Melanocyte of skin (primary cell): ENCODE measurements at places on chromosomes 12 and 14. TPM values are rescaled to one million over a fixed set of nuclear protein-coding genes. Genes with fewer than 3 reads are reported as not detected.

Gene CLEC4E
- total RNA-seq: not detected in 2 replicates

Gene SLCO1B1
- not detected in 2 replicates for total RNA-seq

Gene RAPGEF3
- not detected in 2 replicates for total RNA-seq

Gene PTGER2
- 0.34 TPM in 1 of 2 replicates, not detected in the other for total RNA-seq

Gene CCDC196
- total RNA-seq: not detected in 2 replicates

Gene RPGRIP1
- not detected in 2 replicates for total RNA-seq

Gene STYK1
- not detected in 2 replicates for total RNA-seq

Gene SMIM41
- not detected in 2 replicates for total RNA-seq

Gene TRHDE
- not detected in 2 replicates for total RNA-seq

Gene FSCB
- total RNA-seq: under 0.01 and 0.36 TPM in 2 replicates

Gene TEX52
- not detected in 2 replicates for total RNA-seq

Gene SLC6A13
- not detected in 2 replicates for total RNA-seq

Gene TRIP11
- 9.0 and 34.5 TPM in 2 replicates for total RNA-seq

Gene ADGRD1
- total RNA-seq: 0.67 and 1.1 TPM in 2 replicates
